Esophagus muscularis mucosa (tissue), 4 donors: ENCODE measurements at places on chromosomes 2 and 18. TPM values are rescaled to one million over a fixed set of nuclear protein-coding genes. Genes with fewer than 3 reads are reported as not detected.

- DNase-seq = no peak
These were observed 58.1 kb upstream of the MCFD2 start for GRCh38 chr2:46973673-46974072.

The GPBAR1 gene
- total RNA-seq = 0.42 TPM

The NCOA1 gene
- 46.5 TPM for total RNA-seq

The PSME4 gene
- total RNA-seq = 48.8 TPM

The HAAO gene
- total RNA-seq = 3.2 TPM

- no peak for DNase-seq
These were observed 25.0 kb downstream of the CTDP1 start for GRCh38 chr18:79704631-79705030.

The FAM110C gene
- 3.7 TPM for total RNA-seq

The NBEAL1 gene
- 24.1 TPM for total RNA-seq

DNA sequence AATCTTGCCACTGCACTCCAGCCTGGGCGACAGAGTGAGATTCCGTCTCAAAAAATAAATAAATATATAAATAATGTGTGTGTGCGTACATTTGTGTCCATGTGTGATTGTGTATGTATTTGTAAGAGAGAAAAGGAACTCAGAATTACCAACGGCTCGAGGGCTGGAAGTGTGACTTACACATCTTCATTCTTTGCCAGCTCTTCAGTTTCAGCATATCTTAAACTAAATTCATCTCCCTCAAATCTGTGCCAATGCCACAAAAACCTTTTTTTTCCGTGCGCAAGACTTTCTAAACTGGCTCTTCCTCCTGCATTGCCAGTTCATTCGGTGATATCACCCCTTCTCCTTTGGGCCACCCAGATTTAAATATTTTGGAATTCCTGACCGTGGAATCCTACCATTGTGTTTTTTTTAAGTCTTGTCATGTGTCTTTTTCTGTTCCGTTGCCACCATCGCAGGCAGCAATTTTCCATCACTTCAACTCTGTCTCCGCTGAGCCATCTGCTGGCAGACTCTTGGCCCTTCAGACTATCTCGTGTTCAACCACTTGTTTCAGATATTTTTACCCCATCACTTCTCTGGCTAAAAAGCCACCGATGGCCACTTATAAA is 77.0 kb upstream of the ZNF532 start:
- no peak for DNase-seq

DNA sequence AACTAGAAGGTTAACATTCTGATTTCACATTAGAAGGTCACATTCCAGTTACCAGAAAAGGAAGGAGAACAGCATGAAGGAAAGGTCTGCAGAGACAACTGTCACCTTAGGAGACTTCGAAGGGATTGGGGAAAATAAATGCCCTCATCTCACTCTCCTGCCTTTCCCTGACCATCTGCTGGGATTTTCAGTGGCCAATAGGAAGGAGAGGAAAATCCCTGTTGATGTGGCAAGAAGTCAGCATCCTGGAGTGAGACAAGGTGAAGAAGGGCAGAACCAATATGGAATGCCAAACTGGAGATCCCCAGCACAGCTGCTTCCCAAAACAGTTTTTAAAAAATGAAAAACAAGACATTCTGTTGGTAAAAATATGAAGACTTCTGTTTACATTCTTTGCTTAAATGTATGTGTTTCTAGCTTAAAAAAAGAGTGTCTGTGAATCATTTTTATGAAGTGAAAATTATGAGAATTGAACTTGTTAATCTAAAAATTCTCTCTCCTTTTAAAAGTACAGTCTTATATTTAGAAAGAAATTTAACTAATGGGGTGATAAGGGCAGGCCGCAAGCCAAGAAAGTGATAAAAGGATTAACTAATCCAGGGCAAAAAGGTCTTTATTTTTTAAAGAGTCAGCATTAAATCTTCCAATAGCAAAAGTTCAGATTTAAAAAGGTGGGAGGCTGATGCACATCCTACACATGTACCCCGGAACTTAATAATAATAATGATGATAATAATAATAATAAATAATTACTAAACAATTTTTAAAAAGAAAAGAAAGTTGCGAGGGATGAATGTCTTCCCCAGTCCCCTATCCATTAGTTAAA is 160.6 kb upstream of the DOK6 start:
- no peak for DNase-seq
